Lower lobe of right lung (tissue), 2 donors: ENCODE measurements at places on chromosomes 12 and 14. TPM values are rescaled to one million over a fixed set of nuclear protein-coding genes. Genes with fewer than 3 reads are reported as not detected.

CIROP gene
- not detected for total RNA-seq

CHGA gene
- total RNA-seq: 0.71 TPM

PAWR gene
- total RNA-seq: 53.5 TPM

NYNRIN gene
- total RNA-seq: 17.9 TPM

LRP1 gene
- 404 TPM for total RNA-seq

SERPINA12 gene
- total RNA-seq: not detected

CELA1 gene
- total RNA-seq: not detected

PPP1CC gene
- 97.8 TPM for total RNA-seq

RNASE12 gene
- total RNA-seq: not detected

SLC22A17 gene
- 10.6 TPM for total RNA-seq

IKBIP gene
- 13.4 TPM for total RNA-seq

KIF26A gene
- 4.4 TPM for total RNA-seq

- no peak for DNase-seq
Measured at GRCh38 chr14:59601056-59601455, 24.4 kb upstream of the CCDC175 start.

DNA sequence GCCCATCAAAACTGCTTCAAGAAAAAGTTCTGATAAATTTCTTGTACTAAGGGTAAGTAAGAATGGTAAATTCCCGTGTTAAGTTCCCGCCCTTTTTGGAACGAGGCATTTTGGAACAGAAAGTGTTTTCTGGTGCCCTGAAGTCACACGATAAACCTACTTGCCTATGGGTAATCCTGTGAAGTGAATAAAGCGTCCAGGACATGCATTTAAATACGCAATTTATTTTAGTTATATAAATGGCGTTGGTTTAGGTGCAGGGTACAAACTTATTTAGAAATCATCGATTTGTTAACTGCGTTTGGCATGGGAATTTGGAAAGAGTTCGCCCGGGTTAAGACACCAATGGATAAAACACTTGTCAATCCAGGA, 715 bp upstream of the RAP1B start:
- DNase-seq: no peak

DNA sequence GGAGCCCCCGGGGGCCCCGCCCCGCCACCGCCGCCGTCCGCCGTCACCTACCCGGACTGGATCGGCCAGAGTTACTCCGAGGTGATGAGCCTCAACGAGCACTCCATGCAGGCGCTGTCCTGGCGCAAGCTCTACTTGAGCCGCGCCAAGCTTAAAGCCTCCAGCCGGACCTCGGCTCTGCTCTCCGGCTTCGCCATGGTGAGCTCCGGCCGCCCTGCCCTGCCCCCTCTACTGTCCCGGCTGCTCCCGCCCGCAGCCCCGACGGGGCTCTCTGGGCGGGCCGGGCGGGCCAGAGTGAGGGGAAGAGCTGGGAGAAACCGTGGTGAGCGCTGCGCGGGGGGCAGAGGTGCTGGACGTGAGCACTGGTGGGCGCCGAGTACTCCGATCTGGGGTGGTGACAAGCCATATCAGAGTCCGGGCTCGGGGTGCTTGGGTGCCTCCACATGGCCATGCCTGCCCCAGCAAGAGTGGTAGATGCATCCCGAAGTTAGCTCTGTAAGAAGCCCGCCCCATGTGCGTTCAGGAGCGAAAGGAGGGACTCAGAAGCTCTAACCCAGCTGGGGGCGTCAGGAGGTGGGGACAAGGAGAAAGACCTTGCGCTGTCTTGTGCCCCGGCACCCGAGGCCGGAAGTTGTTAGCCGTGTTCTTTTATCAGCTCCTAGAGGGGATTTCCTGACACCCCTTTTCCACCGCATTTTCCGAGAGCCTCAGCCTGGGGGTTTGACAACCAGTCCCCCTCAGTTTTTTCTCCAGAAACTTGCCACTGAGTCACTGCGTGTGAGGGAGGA, 717 bp downstream of the ORAI1 start:
- DNase-seq: peak; percentile 76

DNA sequence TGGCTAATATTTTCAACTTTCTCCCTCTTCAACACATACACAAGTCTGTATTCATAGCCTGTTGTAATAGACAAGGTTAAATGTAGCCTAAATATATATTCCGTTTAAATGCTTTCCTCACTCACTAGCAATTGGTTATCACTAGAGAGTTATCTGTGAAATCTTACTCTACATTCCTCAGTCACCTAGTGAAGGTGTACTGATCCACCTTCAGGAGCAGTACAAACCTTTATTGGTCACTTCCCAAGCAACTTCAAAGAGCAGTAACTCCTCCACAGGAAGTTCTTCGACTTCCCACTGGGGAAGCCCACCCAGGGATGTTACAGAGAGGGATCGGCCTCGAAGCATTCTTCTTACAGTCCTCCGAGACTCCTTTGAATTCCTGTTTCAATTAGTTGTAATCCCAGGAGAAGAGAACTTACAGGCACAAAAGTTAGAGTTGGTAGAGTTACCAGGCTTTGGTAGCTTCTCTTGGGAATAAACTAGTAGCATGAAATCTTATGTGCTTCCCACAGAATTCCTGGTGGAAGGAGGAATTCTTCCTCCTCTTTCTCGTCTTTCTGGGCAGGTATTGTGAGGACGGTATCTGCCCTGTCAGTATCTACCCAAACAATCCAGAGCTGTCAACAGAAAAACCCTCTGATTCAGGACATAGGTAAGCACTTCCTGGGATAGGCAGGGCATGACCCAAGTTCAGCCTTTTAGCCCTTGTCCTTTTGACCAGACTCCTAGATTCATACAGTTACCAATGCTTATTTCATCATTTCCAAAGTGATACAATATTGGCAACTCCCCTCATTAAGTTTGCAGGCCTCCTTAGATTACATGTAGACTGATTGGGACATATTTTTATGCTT, at the start of gene GYS2:
GYS2 (minus strand) TSS at position 603 of the 857 bp plus-strand sequence; CDS start at position 348, 255 bp downstream.
- no peak for DNase-seq

GRCh38 chr12:120659151-120659525, 18.7 kb downstream of the CABP1 start:
- no peak for DNase-seq

DNA sequence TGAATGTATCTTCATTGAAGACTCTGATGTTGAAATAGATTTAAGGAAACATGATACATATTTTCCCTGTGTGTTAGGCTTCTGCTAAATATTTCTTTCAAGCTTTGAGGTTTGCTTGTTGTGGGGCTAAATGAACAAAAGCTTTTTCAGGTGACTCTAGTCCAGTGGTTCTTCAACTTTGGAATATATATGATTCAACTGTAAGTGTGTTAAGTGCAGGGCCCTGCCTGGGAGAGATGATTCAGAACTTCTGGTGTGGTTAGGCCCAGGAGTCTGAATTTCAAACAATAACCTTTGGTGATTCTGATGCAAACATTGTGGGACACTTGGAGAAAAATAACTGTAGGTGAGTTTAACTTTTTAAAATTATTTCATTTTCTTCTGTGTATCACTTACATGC, 93.0 kb downstream of the TRHDE start:
- no peak for DNase-seq

DNA sequence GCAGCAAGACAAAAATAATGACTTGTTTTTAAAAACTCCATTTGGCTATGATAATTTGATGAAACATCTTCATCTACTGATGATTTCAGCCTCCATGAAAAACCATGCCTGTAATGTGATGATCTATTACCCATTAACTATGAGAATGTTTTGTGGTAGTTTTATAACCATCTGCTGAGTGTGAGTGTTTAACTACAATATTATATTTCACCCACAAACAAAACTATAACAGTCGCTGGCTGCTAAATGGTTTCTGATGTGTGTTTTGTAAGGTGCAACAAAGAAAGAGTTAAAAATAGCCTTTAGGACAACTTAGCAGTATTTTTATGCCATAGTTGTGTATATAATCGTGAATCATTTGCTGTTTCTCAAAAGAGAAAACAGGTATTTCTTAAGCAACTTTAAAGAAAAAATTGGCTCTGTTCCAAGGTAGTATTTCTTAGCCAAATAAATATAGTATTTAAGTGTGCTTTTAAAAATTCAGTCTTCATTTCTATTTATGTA, 4.9 kb downstream of the PTHLH start:
- no peak for DNase-seq

DNA sequence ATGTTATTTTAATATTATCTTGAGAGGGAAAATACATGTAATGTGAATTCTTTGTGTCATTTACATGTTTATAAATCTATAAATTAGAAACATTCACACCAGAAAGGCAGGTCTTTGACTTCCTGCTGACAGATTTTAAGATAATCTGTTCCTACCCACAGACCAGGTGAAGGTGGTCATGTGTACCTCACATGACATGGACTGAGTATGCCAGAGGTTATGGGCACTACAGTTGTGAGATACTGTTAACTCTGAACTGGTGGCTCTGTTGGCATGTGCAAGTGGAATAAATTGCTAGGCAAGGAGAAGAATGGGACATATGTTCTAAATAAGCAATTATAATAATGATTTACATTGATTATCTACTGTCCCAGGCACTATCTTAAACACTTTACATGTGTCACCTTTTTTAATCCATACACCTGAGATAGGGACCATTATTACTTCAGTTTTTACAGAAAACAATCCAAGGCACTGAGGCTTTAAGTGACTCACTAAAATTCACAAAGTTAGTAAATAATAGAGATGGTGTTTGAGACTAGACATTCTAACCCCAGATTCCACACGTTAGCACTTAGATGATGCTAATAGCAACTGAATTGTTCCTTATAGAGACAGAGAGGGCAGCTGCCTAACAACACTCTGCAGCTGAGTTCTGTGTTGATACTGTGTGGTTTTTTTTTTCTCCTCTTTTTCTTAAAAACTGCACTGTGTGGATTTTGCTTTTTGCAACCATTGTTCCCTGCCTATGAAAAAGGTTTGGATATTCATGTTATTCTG, 23.8 kb downstream of the SLC16A7 start:
- no peak for DNase-seq

GRCh38 chr12:64522316-64522715, 70.4 kb downstream of the TBK1 start:
- no peak for DNase-seq

- DNase-seq: no peak
Measured at GRCh38 chr12:2687058-2687457, 107.7 kb upstream of the FKBP4 start.

DNA sequence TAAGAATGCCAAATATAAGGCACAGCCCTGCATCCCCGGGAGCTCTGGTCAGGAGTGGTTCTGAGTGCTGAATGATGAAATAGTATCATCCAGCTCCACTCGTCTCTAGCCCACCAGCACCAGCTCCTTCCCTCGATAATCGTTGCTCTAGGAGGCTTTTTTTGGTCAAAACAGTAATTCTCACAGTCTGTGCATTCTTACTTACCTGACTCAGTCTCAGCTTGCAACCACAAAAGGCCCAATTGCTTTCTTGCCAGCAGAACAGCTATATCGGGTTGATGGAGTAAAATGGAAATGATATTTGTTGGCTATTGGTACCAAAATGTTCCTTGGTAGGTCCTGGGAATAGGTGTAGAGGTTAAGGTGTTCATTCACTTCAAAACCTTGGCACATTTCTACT, 94.8 kb downstream of the BMP4 start:
- DNase-seq: no peak

GRCh38 chr12:13576935-13577500, 380.5 kb downstream of the EMP1 start:
- DNase-seq: no peak

- peak; percentile 72 for DNase-seq
Measured at GRCh38 chr14:74945852-74946658, 9.3 kb downstream of the PGF start.

- no peak for DNase-seq
Measured at GRCh38 chr12:50073712-50074111, 11.4 kb upstream of the SMARCD1 start.

DNA sequence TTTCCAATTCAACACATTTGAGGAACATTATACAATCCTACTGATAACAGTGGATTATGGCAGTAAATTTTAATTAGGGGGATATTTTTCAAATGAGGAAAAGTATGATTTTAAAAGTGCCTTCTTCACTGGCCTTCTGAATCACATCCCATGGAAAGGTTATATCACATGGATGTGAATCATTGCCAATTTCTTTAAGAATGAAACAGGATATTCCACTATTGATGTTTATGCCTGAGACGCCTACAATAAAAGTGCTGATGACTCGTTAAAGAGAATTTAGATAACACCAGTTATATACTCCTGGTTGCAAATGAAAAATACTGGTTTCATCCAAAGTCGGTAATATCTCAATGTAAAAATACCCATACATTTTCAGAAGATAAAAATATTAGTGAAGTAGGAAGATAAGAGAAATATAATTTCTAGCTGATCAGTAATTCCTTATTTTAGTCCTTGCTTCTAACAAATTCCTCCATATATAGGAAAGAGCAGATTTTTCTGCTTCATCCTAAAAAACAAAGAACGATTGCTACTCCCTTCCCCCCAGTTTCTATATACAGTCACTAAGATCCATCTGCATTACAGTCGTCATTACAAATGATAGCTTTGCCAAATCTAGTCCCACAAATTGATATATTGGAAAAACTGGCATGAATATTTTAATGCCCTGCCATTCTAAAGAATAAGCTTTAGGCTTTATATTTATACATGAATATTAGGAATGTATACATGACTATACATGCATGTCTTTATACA, 139.5 kb upstream of the SOX5 start:
- no peak for DNase-seq

DNA sequence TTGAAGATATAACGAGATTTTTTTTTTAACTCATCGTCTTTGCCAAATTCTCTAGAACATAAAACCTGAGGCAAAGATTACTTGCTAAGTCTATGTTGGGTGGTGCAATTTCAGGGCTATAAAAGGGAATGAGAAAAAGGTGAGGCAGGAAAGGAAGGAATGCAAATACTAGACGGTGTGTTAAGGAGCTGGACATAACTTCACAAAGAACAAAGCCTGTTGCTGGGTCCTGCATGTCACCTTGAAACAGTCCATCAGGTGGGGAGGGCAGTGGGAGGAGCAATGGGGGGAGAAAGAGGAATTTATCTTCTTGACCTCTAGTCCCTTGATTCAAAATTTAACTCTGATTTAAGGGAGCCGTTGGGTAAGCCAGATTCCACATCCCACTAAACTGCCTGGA, 16.1 kb upstream of the DUSP6 start:
- no peak for DNase-seq

DNA sequence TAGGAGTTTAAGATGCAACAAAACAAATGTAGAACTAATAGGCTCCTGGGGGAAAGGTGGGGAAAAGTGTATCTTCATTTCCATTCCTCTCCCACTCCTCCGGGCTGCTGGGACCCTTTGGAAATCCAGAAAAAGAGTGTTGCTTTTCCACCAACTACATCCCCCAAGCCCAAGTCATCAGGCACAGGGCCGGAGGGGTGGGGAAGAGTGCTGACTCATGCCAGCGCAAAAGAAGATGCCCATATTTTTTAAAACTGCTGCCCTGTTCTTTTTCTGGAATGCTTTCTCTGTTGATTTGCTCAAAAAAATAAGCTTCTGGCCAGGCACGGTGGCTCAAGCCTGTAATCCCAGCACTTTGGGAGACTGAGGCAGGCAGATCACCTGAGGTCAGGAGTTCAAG, 70.9 kb downstream of the TBK1 start:
- DNase-seq: no peak

- DNase-seq: no peak
Measured at GRCh38 chr12:68479896-68480291, 130.8 kb upstream of the RAP1B start.
